Lower lobe of right lung (tissue), 2 donors: ENCODE measurements at places on chromosomes 3 and 15. TPM values are rescaled to one million over a fixed set of nuclear protein-coding genes. Genes with fewer than 3 reads are reported as not detected.

GRCh38 chr3:186352369-186352768 lies 9.7 kb downstream of the DGKG start:
- DNase-seq, result no peak

Gene CPLX3
- total RNA-seq, result not detected

- DNase-seq, result no peak
Measured at GRCh38 chr3:21718161-21718765, 32.7 kb downstream of the ZNF385D start.

DNA sequence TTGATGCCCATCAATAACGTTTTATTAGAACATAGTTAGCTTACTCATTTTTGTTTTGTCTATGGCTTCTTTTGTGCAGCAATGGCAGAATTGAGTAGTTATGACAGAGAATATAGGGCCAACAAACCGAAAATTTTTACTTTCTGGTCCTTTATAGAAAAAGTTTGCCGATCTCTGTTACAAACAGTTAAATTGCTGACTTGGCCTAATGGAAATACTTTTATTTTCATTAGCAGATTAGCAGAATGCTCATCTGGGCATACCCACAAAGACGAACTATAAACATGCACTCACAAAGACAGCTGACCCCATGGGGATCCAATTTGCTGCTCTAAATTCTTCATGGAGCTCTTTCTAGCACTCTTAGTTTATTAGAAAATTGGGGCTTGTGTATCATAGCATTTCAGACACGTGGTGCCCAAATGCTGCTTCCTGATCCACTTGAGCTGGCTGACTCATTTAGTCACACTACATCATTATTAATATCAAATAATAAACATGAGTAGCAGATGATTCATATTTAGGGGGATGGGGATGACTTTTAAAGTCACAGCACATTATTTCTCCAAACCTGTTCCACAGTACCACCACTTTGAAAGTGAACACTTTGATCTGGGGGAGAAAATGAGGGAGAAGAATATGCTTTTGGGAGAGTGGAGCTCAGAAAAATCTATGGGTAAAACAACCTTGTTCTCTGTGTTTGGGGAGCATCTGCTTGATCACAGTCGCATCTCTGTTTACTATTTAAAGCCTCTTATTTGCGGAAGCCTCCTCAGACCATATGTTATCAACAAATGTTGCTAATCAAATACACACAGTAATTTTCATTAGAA lies 228.1 kb upstream of the FEZF2 start:
- DNase-seq, result no peak

Gene SERINC4
- total RNA-seq, result not detected
